ENCODE measurements at places on chromosomes 12 and 14.
A peak's percentile ranks its signal among the peaks of the same experiment; 100 is the strongest.

- DNase-seq = no peak
These were observed 79.8 kb downstream of the GLT1D1 start for GRCh38 chr12:128933039-128933438.

GRCh38 chr12:122880155-122880667, 15.7 kb downstream of the VPS37B start:
- no peak for DNase-seq

GRCh38 chr12:45112306-45112705, 61.4 kb upstream of the DBX2 start:
- no peak for DNase-seq

DNA sequence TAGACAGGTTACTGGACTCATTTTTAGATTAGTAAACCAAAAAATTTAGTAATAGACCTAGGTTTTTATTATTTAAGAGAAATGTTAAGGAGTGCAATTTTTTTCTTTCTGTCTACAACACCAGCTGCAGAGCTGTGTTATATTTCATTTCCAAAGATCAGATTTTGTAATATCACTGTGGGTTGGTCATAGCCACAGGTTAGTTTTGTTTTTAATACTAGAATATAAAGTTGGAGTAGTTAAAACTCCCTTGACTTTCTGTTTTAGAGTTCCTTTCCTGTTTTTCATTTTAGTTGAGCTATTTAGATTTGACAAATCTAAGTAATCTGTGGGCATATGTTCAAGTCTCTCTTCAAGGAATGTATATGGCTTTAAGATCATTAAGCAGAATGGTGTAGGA, 30.7 kb upstream of the GARIN2 start:
- no peak for DNase-seq

DNA sequence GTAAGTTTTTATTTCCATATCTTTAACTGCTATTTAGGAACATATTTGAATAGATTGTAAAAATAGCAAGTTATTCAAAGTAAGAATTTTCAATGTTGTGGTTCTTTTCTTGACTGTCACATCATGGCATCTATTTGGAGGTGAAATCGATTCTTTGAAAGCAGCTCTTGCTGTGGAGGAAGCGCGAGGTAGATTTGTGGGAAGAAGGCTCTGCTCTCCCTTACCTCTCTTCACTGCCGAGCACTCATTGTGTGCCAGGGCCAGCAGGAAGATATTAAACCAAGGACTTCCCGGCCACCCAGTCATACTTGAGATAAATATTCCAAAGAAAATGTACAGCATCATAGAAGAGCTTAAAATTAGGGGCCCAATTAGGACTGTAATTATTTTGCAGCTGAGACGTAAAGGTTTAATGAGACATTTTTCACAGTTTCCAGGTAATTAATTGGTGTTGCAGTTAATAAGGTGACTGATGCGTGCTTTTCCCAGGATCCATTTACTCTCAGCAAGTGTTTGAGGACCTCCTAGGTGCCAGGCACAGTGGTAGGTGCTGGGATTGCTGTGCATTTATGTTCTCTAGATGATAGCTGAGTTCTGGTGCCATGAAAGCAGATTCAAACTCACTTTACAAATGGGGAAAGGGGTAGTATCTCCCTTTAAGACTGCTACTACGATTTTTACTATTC, 89.2 kb upstream of the DYNC1H1 start:
- no peak for DNase-seq

- no peak for DNase-seq
These were observed 121.2 kb downstream of the HMGA2 start for GRCh38 chr12:65945457-65945856.

- DNase-seq = no peak
These were observed 12.3 kb upstream of the SLC35E3 start for GRCh38 chr12:68733661-68734071.

DNA sequence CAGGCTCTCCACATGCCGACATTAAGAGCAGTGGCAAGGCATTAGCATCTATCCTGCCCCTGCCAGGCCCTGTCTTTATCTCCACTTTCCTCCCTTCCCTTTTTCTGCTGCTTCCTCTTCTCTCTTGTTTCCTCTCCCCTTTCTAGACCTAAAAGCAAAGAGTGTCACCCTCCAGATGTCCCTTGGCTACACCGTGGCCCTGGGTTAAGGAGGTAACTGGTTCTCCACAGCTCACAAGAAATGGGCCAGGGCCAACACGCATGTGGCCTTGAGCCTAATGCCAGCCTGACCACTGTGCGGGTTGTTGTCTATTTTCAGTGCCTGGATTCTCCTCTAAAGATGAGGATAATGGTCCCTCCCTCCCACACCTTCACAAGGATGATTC, 41.7 kb upstream of the DDX11 start:
- no peak for DNase-seq

DNA sequence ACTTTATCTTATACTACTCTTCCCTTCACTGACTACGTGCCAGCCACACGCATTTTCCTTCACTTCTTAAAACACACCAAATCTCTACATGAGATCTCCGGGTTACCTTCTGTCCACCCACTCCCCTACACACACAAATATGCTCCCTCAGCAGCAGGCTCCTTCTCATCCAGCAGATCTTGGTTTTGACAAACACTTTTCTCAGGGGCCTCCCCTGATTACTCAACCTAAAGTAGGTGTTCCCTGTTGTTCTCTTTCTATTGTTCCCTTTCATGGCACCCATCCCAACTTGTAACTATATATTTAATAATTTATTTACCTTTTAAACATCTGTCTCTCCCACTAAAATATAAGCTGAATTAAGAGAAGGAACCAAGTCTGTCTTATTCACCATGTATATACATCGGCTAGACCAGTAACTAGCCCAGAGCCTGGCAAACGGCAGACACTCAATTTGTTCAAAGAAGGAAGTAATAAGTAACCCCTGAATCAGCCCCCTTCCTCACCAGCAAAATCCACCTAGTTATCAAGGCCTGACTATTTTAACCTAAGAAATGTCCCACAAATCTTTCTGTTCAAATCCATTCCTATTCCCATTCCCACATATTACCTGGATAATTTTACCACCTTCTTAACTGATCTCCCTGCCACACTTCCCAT, 2.7 kb downstream of the C2CD5 start:
- no peak for DNase-seq

DNA sequence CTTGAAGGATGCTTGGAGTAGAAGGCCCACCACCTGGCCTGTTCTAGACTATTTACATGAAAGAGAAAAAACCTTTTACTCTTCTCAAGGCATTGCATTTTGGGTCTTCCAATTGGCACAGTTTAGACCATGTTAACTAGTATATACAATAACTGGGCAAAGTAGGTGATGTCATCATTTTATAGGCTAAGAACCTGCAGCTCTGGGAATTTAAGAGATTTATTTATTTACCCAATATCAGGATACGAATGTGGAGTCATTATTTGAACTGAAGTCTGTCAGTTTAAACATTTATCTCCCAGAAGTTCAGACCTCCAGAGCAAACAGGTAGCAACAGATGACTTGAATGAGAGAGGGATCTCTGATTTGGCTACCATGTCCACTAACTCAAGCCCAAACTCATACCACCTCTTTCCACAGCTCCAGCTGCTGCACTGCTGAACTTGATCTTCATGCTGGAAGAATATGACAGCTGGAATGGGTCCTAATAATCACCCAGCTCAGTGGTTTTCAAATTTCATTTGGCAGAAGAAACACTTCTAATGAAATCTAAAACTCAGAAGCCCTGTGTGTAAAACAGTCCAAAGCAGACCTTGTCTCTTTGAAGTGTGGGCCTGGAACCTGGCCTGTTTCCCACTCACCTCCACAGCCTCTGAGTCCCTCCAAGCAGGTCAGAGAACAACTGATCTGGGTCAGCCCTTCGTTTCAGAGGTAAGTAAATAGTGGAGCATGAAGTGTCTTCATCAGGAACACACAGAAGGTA, 179.2 kb downstream of the EMP1 start:
- DNase-seq = no peak

DNA sequence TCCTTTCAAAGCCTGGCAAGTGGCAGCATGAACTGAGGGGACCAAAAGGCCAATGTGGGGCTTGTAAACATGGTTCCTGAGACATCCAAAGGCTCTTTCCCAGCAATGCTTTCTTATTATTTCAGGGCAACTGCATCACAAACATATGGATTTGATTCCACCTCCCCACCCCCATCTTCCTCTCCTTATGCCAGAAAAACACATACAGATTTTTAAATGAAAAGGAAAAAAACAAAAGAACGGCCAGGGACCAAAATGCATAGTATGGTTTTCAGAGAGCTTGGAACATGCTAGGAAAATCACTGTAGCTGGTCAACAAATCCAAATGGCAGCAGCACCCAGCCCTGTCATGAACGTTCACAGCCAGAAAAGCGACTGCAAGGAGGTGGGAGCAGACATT, 167.6 kb downstream of the ANO2 start:
- no peak for DNase-seq

DNA sequence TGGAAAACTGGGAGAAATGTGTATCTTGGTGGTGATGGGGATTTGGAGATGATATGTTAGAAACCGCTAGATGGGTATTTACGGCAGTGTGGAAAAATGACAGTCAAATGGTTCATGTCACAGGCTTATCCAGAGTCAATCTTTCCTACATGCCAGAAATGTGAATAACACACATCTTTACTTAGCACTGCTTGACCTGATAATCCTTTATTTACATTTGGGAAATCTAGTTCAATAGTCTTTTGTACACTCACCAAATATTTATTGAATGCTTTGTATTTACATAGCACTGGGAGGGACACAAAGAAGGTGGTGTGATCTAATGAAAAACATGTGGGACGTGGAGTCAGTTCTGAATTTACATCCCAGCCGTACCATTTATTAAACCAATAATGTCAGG, 208.2 kb downstream of the DIO2 start:
- no peak for DNase-seq

DNA sequence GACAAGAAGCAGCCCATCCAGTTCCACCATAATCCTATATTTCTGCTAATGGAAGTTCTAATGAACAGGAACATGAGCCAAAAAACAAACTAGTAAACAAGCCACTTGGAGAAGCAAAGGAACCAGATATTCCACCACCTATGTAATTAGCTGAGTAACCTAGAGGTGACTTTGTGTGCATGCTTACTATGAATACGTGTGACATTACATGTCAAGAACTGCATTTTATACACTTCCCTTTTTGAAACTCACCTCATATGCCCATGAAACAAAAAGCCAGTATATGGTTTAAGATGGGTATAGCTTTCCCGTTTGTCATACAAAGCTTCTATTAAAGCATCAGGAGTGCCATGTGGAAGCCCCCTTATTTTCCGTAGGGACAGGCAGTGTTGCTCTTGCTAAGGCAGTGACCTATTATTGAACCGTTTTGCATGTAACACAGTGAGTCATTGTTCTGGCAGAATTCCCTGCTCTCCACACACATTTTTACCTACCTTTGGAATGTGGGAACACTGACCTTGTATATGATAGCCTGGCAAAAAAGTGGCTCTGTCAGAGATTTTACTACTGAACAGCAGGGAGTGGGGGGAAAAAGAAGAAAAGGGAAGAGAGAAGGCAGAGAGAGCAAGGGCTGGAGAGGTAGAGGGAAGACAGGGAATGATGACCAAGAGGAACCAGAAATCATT, 34.8 kb upstream of the FRMD6 start:
- DNase-seq = no peak

GRCh38 chr12:102300824-102301461, 103.3 kb upstream of the PMCH start:
- DNase-seq = peak; percentile 74

DNA sequence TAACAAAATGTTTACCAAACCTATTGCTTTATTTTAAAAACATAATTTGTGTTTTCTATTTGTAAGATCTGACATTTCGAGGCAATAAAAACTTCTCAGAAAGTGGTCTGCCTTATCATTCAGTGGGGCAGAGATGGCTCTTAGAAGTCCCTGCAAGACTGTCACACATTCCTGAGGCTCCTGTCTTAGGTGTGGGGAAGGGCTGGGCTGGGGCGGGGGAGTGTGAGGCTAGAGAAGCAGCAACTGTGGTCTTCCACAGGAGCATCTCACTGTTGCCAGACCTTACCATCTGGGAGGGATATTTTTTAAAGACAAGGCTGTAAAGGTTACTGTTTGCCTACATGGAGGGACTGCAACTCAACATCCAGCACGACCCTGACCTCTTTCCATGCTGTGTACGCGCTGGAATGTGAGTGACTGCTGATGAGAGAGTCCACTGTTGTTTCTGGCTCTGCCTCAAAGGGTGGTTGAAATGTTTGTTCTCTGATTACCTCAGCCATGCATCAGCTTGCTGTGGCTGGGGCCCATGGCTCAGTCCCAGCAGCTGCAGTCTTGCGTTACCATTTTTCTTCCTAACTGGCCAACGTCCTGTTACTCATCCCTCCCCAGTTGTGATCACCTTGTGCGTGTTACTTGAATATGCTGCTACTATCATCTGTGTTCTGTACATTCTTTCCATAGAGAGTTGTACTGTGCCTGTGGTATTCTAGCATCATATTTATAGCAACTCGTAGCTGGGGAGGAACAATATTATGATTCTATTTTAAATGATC, 12.4 kb downstream of the ERG28 start:
- no peak for DNase-seq

- DNase-seq = no peak
These were observed 110.7 kb downstream of the RFLNA start for GRCh38 chr12:124405592-124405991.

- peak; percentile 90 for DNase-seq
These were observed 355.0 kb downstream of the SNAPC1 start for GRCh38 chr14:62117010-62117750.

GRCh38 chr14:93115821-93116675, at the start of gene ITPK1:
TSS of gene ITPK1 (minus strand) at chr14:93115925. CDS start at chr14:93115163, 762 bp downstream.
- no peak for DNase-seq

DNA sequence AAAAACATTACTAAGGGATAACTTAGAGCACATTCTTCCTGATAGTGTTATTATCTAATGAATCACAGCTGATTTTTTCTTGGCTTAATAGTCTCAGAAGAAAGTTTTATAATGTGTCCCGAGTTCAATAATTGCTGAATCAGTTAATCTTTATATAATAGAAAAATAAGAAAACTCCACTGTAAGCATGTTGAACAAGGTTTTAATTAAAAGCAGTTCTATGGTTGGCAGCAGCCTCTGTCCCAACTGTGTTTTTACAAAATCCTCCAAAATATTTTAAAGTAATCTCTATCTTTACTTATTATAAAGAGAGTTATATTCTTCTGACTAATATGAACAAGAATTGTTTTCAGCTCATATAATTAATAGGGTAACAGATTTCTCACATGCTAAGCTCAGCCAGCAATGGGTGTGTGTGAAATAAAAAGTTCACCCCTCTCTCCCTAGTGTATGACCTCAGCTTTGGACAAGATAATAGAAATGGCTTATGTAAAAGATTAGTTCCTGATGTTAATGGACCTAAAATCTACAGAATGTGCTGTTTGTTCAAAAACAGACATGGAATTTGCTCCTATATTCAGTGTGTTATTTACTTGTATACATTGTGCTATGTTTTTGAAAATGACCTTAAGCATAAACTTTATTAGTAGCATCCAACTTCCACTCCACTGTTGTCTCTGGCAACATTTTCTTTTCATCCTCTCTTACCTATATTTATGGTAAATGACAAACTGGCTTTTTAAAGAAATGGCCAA, 67.1 kb upstream of the DCN start:
- DNase-seq = no peak
